ENCODE measurements at places on chromosomes 1 and 21.

- DNase-seq: no peak
Observed at GRCh38 chr1:64209221-64209620, 5.8 kb downstream of the UBE2U start.

GRCh38 chr1:17405898-17406759 lies 33.3 kb downstream of the RCC2 start:
- peak; percentile 42 for DNase-seq

DNA sequence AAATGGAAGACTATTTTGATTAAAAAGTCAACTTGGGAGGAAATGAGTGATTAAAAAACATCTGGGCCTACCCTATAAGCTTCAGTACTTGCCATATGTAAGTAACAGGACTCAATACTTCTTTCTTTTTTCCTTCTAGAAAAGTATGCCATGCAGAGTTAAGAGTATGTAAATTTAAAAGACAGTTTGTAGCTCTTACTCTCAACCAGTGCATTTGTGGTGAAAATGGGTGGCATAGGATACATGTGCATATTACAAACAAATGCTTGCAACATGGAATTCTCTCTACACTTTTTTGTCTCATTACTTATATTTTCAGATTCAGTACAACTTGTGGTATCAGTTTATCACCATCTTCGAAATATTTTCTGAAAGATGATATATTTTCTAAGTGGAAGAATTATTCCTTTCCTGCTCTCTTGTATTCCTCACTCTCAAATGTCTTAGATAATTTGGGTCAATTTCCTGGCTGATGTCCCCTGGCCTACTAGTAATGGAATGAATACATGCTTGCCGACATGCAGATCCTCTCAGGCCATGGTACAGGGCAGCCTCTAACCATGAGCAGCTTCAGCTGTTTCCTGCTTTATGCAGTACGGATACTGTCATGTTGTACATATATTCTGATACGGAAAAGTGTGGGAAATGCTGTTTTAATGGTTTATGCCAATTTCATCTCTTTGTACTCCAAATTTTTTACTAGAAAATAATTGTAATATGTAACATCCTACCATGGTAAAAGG lies 81.4 kb upstream of the ZNF326 start:
- no peak for DNase-seq

DNA sequence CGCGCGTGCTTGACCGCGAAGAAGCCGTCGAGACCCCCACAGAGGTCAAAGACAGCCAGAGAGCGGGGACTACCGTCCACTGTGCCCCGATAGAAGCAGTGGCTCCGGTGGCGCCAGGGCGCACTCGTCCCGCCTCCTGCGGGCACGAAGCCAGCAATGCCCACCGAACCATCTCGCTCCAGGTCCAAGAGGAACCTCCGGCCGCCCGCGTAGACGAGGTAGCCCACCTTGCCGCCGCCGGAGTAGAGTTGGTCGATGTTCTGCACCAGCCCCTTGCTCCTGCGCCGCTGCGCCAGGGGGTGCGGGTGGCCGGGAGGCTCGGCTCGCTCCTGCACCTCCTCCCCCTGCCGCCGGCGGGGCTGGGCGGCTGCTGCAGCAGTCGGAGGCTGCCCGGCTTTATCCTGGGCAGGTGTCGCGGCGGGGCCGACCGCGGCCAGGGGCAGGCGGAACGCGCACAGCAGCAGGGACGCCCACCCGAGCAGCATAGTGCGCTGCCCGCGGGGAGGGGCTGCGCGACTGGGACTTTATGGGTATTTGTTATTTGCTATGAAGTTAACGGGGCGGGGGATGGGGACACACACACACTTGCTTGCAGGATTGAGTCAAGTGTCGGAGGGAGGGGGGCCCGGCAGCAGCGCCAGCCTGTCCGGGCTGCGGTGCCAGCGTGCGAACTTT lies 844 bp downstream of the ADAMTS5 start:
- DNase-seq: no peak

- no peak for DNase-seq
Observed at GRCh38 chr1:1594602-1595260, 5.2 kb downstream of the FNDC10 start.

DNA sequence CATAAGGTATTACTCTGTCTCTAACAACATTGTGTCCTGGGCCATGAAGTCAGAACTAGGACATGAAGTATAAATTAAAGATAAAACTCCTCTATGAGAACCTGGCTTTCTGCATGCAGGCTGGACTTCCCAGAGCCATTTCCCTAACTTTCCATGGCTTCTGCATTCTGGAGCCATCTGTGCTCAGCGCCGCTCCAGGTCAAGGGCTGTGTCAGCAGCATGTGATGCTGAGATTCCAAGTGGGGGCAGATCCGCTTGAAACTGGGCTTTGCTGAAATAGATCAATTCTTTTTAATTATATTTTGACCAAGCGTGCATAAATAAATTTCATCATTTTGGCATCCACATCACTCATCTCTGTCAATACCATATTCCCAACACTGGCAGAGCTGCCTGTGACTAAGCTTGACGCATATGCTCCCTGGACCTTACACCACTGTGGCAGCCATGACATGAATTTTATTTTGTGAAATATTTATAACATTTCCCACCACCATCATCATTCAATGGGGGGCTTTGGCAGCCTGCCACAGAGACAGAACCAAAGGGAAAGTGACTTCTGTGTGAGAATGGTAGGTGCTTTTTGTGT lies 110.4 kb upstream of the KCNK1 start:
- no peak for DNase-seq

DNA sequence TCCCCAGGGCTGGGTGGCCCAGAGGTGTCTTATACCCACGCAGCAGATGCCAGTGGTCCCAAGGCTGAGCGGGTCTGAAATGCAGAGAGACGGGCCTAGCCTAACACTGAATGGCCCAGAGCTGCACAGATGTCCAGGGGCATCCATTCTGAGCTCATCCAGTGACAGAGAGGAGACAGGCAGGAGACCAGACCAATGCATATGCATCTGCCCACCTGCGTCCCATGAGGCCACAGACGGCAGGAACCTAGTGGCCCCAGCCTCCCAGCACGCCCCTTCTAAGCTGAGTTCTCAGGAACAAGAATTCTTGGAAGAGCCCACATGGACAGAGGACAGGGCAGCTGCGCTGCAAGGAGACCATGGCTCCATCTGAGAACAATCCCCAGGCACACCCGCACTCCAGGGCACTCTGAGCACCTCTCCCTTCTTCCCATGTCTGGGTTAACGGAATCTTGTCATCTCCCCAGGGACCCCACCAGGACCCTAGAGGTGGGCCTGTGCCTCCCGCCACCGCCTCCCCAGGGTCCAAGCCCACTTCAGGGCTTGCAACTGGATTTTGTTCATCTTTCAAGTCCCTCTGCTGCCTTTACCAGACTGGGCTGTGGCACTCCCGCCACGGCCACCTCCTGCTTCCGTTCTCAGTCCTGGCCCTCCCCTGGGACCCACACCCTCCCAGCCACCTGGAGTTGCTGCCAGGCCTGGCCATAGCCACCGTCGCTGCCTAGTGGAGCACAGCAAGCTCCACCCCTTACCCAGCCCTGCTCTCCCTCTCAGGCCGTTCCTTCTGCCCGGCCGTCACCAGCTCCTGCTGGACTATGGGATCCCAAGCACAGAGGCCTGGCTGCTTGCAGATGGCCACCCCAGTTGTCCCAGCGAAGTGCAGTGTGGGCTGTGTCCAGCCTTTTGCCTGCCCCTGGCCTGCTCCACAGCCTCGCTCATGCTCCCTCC lies 3.3 kb downstream of the WNT3A start:
- no peak for DNase-seq

GRCh38 chr1:205319081-205320018 lies 2.2 kb downstream of the NUAK2 start:
- DNase-seq: peak; percentile 71

DNA sequence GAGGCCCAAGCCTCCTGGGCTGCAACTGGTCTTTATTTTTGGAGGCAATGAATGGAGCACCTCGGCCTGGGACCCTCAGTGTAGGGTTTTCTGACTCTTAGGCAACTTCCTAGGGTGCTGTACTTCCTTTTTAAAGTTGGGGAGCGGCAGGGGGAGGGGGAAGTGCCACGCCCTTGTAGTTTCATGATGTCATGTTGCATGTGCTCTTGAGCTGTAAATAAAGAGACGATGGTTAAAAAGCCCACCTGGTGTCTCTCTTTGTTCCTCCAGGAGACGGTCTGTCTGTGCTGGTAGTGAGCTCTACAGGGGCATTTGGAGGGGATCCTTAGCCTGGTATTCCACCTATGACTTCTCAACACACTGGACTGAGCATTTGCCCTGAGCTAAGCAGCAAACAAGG lies 10.3 kb upstream of the AGTRAP start:
- no peak for DNase-seq

- no peak for DNase-seq
Observed at GRCh38 chr1:203301331-203301668, 4.0 kb upstream of the BTG2 start.

DNA sequence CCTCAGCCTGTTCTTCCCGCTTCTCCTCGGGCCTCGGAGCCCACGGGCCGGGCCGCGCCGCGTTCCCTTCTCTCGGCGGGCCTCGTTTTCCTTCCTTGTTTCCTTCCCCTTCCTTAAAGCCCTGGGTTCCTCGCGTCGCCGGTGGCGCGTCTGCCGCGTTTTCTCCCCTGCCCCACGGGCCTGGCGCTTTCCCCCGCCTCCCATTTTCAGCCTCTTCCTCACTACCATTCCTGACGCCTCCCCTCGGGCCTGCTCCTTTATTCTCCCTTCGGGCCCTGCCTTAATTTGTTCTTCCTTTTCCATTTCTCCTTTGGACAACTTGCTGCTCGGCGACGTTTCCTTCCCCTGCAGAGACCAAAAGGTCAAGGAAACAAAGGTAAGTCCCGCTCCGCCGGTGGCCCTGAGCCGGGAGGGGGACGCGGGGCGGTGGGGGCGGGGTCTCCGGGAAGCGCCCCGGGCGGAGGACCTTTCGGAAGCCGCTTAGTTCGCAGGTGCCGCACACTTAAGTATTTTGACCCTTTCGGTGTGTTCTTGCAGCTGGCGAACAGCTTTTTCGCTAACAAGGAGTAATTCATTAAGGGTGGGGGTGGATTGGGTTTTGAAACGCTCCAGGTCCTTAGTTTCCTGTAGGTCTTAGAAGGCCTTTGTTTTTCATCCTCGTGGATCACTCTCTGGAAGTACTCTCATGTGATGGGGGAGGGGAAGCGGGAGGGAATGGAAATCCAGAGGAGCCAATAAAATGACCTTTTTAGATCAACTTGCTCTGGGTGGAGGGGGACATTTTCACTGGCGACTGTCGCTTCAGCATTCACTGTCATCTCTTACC lies 780 bp downstream of the YTHDF2 start:
- DNase-seq: peak; percentile 52

GRCh38 chr1:12208764-12209494 lies 20.9 kb upstream of the VPS13D start:
- DNase-seq: peak; percentile 74

DNA sequence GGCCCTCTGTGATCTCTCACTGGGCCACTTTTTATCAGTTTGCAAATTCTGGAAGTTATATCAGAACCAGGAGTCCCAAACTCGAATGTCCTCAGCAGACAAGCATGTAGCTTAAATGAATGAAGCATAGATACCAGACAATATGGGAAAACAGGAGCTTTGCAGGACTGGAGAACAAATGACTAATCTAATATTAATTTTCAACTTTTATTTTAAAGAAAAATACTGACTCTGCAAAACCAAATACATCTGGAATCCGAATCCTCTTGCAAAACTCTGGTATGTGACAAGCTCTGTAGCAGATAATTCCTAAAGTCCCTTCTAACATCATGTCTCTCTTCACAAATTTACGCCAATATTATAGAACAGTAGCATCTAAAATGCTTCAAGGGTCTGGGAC lies 427.4 kb downstream of the TTLL7 start:
- no peak for DNase-seq

GRCh38 chr1:55380355-55380970 lies 165.3 kb upstream of the USP24 start:
- no peak for DNase-seq

DNA sequence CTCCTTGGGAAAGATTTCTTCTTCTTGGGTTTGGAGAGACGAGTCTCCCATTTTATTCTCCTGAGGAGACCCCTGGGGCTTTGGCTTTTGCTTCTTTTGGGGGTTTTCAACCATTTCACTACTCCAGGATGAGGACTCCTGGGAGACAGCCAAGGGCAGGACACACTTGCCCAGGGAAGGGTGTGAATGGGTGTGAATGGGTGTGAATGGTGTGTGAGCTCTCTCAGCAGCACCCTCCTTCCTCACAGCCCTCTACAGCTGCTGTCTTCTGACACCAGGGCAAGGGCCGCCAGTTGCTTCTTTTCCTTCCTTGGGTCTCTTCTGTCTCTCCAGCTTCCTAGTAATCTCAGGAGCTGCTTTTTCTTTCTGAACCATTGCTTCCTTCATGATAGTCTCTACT lies 24.2 kb downstream of the KIF17 start:
- no peak for DNase-seq

GRCh38 chr21:15774590-15774989 lies 44.8 kb downstream of the USP25 start:
- DNase-seq: no peak

GRCh38 chr1:18691648-18692047 lies 61.0 kb downstream of the PAX7 start:
- DNase-seq: no peak

DNA sequence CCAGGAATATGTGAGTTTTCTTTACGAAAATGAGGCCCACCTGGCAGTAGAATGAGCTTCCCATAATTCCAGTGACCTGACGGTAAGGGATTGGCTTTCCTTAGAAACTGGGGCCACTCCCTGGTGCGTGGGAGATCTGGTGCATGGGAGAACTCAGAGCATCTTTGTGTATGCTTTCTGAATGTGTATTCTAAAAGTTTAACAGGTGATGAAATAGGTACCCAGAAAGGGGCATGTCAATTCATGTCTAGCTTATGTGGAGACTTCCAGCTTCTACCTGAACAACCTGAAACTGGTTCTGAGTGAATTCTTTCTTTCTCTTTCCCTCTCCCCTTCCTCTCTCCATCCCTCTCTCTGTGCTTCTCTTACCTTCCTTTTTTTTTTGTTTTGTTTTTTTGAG lies 15.2 kb upstream of the FCRLA start:
- no peak for DNase-seq

DNA sequence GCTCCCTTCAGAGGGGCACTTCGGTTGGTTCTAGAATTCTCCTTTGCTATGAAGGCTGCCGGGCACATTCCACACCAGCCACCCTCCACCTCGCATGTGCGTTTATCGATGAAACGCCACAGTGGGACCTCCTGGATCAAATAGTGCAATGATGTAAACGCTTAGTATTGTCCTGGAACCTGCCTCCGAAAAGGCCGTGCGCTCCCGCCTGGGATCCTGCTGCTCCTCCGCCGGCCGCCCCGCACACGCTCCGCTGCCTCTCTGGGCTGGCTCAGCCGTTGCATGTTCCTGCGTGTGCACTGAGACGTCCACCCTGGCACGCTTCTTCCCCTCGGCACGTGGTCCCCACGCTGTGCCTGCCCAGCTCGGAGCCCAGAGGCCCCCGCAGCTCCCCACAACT lies 4.0 kb upstream of the TNFRSF14 start:
- no peak for DNase-seq

DNA sequence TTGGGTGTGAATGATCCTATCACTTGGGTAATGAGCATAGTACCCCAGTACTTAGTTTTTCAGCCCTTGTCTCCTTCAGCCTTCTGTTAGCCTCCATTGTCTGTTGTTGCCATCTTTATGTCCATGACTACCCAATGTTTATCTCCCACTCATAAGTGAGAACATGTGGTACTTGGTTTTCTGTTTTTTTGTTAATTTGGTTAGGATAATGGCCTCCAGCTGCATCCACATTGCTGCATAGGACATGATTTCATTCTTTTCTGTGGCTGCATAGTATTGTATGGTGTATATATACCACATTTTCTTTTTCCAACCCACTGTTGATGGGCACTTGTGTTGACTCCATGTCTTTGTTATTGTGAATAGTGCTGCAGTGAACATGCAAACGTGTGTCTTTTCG lies 39.6 kb upstream of the GPR52 start:
- no peak for DNase-seq
